Upper lobe of right lung (tissue), 1 donor: ENCODE measurements at places on chromosomes 5 and 9. TPM values are rescaled to one million over a fixed set of nuclear protein-coding genes. Genes with fewer than 3 reads are reported as not detected.

DNA sequence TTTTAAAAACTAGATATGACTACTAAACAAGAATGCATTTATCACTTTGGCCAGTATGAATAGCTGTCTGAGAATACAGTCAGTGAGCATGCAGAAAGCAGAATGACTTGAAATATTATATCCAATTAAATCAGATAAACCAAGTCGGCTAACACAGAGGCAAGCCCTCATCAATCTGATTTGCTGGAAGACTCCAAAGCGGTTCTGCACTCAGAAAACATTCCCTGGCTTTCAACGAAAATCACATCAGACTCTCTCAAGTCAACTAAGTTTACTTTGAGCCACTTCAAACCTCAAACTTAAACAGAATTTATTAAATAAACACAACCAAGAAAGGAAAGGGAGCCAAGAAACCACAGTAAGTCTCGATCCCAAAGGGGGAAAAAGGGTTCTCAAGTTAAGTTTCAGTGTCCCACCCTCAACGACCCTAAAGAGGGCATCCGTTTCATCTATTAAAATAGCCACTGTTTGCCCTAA, 1.4 kb downstream of the MYO10 start:
- DNase-seq: no peak

DNA sequence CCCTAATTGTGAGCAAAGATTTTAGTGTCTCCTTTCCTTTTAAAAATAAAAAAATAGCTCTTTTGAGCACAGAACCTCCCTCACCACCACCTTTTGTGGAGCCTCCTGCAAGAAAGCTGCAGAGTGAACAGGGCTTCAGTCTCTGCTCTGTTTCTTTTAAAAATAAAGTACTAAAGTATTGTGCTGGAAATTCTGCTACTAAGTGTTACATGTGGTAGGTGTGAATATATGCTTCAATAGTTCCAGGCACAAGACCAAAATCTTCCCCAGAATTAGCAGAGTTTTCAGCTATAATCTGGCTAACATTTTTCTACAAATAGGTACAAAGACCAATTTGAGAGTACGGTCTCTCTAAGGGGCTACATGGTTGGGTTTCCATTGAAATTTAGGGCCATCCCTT, 40.3 kb upstream of the NFIB start:
- DNase-seq: no peak

GRCh38 chr5:78647838-78648358, 674 bp downstream of the LHFPL2 start:
- peak; percentile 83 for DNase-seq

GRCh38 chr5:176921714-176922113, 22.6 kb upstream of the HK3 start:
- DNase-seq: no peak

DNA sequence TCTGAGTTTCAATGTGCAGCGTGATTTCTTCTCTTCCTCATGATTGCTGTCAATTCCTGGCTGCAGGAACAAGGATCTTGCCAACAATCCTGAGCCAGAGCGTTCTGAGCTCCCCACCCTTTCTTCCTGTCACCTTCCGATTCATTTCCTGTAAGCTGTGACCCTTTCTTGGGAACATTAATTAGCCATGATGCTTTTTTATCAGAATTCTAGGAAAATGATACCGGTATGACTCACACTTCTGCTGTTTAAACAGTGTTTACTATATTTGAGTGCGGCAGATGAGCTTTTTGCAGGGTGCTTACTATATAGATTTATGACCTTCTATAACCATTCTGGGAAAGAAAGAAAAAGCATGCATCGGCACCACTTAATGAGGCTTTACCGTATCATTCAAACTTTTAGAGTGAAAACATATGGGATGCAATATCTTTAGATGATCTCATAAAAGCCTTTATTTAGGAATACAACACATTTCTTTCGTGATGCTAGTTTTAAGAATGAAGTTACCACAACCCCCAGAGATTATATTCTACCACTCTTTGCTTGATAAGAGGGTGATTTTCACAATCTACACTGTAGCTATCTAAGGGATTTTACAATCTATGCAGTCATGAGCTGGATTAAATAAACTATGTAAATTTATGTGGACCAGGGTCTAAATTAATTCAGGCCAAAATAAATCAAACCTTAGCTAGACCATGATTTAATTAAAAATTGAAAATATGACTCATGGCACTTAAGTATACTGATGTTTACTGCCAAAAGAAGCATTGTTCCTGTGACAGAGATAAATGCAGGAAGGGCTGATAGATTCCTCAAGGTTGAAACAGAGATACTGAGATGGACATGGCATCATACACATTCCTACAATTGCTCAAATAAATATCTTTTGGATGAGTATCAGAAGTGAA, 38.0 kb upstream of the OSMR start:
- DNase-seq: no peak

Gene ANKRD33B
- total RNA-seq: 6.1 TPM

Gene CNTFR
- 2.9 TPM for total RNA-seq
